ENCODE measurements at places on chromosomes 1 and 21.

DNA sequence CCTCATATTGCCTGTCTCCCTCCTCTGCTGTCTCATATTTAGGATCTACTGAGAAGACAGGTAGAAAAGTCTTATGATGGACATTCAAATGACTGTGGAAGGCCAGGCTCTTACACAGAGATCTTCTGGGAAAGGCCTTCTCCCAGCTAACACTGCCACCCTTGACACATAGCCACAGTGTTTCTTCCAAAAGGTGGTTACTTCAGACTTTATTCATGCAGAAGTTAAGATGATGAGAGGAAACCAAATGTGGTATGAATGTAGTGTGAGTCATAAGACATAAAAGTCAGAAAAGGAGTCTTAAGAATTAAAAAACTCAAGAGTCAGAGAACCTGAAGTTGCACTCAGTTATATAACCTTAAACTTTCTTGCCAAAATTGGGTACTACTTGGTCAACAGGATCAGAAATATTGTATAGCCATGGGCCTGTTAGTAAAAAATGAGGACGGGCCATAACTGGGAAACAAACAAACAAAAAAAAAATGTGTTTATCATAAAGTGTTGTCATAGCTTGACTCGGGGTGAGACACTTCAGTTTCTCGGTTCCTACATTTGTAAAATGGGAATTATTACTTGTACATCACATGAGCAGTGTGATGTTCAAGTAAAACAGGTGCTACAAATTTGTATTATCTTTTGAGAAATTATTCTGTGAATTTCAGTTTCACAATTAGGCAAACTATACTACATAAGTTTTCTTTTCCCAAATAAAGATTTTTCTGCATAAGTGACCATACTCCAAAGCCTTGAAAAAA lies 1.2 kb upstream of the DENND1B start:
- DNase-seq: peak; percentile 35

GRCh38 chr1:40844079-40844478 lies 18.1 kb downstream of the CITED4 start:
- DNase-seq: no peak

DNA sequence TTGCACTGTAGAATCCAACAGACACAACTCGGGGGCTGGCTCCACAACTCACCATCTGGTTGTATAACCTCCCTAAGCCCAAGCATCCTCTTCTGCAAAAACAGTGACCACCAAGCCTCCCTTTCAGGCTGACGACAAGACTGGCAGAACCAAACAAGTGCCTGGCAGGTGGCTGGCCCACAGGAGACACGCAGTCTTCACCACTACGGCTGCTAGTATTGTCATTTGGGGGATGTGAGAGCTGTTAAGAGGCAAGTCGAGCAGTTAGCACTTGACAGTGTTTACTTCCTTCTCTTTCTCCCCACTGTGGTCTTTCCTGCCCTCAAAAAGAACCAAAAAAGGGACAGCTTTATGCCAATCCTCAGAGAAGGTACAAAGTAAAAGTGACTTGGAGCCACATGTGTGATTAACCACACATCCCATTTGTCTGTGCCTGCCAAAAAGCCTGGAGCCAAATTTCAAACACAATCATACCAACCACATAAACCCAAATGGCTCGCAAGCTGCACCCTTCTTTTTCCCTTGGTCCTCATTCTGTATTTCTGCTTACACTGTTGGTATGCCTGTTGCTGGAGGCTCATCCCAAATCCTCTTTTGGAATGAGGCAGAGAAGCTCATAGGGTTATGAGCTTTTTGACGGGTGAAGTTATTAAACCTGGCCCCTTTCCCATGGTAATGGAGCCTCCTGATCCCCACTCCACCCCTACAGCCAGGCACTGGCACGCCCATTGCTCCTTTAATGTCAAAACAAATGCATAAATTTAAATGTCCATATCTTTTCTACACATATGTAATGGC lies 94.1 kb downstream of the TGFBR3 start:
- DNase-seq: no peak

DNA sequence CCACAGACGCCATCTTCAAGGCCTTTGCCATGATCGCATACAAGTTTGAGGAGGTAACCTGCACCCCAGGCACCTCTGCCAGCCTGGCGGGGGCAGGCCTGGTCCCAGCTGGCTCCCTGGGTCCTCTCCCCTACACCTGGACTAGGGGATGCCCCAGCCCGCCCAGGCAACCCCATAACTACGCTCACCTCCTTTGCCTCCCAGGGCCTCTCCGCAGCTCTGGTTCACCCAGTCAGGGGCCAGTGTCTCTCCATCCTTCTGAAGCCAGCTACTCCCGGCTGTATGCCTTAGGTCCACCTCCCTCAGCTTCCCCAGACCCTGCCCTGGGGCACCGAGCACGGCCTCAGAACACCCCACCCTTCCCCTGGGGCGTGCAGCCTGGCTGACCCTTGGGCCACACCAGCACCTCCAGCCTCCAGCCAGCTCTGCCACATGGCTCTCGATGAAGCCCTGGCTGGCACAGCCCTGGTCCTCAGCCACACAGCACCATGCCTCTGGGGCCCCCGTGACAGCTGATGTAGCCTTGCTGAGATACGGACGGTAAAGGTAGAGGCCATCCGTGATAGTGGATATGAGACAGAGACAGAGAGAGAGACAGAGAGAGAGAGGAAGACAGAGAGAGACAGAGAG lies 80.4 kb upstream of the COL6A1 start:
- no peak for DNase-seq

- DNase-seq: no peak
These were observed 18.0 kb downstream of the UMODL1 start for GRCh38 chr21:42089093-42089631.

Data from activated T-cell treated with anti-CD3 and anti-CD28 coated beads for 24 hours (primary cell).